Suppressor macrophage (primary cell): ENCODE measurements at places on chromosomes 13 and 19.
A peak's percentile ranks its signal among the peaks of the same experiment; 100 is the strongest.

DNA sequence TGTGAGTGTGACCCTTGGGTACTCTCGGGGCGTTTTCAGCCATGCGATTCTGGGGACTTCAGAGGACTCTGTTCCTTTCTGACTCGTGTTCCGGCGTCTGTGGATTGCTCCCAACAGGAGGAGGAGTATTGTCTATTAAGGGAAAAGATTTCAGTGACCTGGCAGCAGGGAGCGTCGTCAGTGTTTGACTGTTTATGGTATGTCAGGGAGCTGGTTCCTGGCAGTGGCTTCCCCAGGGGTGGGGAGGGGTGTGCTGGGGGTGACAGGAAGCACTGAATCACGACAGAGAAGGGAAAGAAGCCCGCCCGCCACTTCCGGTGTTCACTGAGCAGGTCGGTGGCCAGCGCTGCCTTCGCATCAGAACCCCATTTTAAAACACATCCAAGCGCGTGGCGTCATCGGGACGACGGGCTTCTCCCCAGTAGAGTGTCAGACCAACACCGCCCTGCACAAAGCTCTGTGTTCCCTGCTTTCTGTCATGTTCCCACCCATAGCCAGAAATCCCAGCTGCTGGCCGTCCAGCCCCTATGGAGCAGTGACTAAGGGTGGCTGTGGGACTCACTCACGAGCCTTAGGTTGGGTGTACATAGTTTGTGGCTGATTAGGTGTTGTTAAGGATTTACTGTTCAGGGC is 33.8 kb downstream of the COL4A2 start:
- peak; percentile 35 for DNase-seq

DNA sequence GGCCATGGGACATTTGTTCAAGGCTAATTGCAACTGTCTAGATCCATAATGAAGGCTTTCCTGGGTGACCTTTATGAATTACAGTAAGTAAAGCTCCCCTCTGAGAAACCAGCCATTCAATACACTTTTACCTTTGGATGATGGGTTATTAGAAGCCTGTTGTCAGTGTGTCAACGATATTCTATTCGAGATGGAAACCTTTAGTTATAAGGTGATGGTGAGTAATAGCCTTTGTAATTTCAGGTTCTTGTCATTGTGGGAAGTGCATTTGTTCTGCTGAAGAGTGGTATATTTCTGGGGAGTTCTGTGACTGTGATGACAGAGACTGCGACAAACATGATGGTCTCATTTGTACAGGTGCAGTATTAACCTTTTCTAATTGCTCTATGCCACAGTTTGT is 261.7 kb downstream of the ITGBL1 start:
- no peak for DNase-seq

DNA sequence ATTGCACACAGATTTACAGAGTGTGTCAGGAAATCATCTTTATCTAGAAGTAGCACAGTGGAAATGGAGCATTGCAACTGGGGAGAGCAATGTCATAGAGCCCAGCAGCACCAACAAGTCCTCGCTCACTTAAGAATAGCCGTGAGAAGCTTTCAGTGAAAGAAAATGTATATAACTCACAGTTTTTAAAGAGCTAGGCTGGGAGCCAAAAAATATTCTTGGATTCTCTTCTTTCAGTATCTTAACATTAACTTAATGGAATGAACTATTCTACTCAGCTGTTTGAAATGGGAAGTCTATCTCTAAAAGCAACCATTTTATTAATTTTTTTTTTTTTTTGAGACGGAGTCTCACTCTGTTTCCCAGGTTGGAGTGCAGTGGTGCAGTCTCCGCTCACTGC is 329.6 kb downstream of the COG6 start:
- DNase-seq: no peak

GRCh38 chr13:64791373-64791772 is 2438.8 kb downstream of the PCDH9 start:
- DNase-seq: no peak

GRCh38 chr13:63972328-63972727 is 2556.7 kb upstream of the PCDH20 start:
- no peak for DNase-seq

DNA sequence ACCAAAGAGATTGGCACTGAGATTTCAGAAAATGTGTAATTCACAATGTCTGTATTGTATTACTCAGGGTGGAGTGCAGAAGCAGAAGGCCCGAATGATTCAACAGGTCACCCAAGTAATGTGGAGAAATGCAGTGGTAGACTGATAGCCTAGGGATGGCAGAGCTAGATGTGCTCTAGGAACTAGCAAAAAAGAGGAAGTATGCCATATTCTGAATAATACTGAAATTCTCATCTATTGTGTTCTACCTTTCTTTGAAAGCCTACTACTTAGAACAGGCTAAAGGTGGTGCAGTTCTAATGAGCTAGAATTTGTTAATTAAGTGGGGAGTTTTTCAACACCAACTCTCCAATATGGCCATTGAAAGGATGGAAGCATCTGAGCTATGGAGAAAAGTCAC is 1449.8 kb upstream of the MIR17HG start:
- peak; percentile 6 for DNase-seq

- no peak for DNase-seq
Observed at GRCh38 chr13:97225533-97225932, 3.4 kb downstream of the MBNL2 start.

DNA sequence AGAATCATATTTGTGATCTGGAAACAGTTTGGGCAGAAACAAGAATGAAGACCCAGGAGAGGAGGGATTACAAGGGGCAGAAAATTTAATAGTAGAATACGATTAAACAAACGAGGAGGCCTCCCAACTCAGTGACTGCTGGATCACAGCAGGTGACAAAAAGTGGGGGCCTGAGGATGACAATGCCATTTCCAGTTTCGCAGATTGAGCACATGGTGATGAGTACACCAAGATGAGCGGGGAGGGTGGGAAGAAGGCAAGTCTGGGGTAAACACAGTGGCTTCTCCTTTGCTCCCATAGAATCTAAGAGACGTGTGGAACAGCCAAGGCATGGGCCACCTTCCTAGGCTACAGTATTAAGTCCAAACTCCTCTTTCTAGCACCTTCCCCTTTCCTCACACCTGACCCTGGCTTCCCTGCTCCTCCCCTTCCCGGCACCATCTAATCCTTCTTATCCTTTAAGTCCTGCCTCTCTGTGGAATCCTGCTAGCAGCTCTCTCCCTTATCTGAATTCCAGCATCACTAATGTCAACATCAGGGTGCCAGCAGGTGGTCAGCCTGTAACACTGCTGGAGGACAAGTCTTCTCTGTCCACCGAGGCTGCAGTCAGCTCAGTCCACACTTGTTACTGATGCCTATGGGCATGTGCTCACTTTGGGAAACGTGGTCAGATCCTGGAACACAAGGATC is 13.5 kb downstream of the ATP7B start:
- DNase-seq: no peak

DNA sequence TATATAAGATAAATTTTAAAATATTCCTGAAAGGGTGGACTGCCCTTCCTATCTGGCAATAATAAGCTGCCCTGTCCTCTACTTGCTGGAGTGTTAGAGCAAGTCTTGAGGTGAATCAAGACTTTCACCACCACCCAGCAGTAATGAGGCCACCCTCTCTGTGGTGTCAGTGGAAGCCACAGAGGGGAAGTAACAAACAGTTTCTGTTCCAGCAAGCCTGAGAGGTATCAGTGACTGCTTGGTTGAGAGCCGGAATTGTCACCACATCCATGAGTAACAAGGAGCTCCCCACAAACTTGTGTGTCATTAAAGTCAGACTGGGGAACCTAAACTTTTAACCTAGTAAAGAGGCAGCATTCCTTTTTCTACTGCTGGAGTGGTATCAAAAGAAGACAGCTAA is 532.7 kb upstream of the SPRY2 start:
- DNase-seq: peak; percentile 80

- DNase-seq: no peak
Observed at GRCh38 chr13:32881074-32881776, 135.0 kb upstream of the KL start.

DNA sequence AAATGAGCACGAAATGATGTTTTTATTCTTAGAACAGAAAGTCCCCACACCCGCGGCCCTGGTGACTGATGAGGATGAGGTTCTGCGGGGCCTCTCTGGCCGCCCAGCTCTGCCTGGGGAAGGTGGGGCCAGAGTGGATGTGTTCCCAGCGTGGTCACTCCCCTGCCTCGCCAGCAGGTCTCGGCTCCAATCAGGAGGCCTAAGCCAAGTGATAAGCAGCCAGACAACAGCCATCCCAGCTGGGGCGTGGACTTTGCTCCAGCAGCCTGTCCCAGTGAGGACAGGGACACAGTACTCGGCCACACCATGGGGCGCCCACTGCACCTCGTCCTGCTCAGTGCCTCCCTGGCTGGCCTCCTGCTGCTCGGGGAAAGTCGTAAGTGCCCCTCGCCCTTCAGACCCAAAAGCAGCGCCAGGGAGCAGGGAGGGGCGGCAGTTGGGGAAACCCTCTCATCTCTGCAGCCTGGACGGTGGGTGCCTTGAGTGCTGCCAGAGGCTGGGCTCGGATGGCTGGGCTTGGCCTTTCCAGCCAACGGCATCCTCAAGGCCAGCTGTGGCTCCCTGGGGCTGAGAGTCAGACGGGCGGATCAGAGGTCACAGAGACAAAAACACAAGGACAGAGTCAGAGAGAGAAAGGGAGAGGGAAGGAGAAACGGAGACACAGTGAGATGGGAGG is at the start of gene F10:
Gene F10, plus strand, starts transcription at position 250 of the 676 bp plus-strand sequence. Its CDS starts 57 bp downstream, at position 307.
- no peak for DNase-seq

GRCh38 chr13:27168086-27168485 is 3.5 kb downstream of the USP12 start:
- peak; percentile 60 for DNase-seq

- no peak for DNase-seq
Observed at GRCh38 chr13:63129995-63130394, 1714.3 kb upstream of the PCDH20 start.

DNA sequence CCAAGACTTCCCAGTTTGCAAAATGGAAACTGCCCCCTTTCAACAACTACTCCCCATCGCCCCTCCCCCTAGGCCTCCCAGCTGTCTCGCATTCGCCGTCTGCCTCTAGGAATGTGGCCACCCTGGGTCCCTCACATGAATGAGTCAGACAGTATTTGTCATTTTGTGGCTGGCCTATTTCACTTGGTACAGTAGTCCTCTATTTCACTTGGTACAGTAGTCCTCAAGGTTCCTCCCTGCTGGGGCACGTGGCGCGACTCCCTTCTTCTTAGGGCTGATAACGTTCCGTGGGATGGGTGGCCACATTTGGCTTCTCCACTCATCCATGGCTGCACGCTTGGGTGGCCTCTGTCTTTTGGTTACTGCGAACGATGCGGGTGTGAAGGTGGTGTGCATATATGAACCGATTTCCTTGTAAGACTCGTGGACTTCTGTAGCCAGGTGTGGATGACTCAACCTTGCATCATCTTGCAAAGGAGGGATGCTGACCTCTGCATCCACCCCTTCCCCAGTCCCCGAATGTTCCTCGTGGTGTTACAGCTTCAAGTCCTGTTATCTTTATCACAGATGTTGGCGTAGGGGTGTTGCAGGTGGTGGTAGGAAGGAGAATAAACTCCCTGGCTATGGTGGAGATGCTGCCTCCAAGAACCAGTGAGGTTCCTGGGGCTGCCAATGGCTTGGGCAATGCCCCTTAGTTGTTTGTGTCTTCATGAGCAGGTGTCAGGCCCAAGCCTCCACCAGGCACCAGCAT is 112.1 kb upstream of the SOX1 start:
- DNase-seq: no peak

DNA sequence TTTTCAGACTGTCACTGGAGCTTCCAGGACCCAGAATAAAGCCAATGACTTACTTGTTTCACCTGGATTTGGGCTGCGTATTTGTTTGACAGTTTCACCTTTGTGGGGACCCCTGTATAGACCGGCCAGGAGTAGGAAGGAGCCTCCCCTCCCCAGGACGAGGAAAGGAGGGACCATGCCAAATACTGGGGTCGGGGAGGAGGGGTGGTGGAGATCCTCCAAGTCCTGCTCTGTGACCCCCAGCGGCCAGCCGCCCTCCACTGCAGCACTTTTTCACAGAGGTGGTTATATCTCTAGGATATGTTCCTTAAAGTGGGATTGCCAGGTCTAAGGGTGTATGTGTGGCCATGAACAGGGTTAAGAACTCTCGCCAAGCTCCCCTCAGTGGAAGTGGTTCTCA is 25.7 kb upstream of the ZNF492 start:
- DNase-seq: no peak

DNA sequence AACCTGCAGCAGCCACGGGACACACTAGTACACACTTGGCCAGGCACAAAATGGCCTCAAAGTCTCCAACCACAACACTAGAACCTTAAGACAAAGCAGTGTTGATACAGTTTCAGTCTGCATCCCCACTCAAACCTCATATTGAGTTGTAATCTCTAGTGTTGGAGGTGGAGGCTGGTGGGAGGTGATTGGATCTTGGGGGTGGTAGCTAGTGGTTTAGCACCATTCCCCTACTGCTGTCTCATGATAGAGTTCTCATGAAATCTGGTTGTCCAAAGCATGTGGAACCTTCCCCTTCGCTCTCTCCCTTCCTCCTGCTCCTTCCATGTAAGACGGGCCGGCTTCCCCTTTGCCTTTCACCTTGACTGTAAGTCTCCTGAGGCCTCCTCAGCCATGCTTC is 638.7 kb downstream of the UQCRFS1 start:
- no peak for DNase-seq

GRCh38 chr19:2982561-2982960 is 5.2 kb downstream of the TLE6 start:
- DNase-seq: no peak

DNA sequence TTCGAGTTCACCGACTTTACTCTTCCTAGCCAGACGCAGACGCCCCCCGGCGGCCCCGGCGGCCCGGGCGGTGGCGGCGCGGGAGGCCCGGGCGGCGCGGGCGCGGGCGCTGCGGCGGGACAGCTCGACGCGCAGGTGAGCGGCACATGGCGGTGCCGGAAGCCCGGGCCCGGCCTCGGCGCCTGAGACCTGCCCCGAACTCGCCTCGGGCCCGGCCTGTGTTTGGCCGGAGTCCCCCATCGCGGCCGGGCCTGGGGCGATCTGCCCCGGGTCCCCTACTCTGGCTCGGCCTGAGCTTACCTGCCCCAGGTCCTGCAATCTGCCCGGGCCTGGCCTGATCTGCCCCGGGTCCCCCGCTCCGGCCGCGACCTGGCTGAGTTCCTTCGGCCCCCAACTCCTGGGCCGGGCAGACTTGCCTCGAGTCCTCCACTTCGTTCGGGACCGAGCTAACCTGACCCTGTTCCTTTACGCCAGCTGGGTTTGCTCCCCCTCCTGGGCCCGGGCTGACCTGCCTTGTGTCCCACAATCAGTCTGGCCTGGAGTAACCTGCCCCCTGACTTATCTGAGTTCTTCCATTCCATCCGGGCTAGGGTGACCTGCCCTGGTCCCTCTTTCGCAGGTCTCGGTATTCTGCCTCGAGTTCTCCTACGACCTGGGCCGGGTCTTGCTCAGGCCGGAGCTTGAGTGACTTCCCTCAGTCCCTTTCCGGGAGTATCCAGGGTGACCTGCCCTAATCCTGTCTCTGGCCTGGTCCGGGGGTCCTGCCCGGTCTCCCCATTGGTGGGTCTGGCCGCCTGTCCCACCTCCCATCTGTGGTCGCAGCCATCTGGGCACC is 764 bp downstream of the UPF1 start:
- DNase-seq: peak; percentile 32
